Naive thymus-derived CD8-positive, alpha-beta T cell (primary cell): ENCODE measurements at places on chromosomes 2 and 18. TPM values are rescaled to one million over a fixed set of nuclear protein-coding genes. Genes with fewer than 3 reads are reported as not detected.

Gene SERPINB13
- polyA plus RNA-seq, result not detected

Gene C2orf80
- not detected for polyA plus RNA-seq

DNA sequence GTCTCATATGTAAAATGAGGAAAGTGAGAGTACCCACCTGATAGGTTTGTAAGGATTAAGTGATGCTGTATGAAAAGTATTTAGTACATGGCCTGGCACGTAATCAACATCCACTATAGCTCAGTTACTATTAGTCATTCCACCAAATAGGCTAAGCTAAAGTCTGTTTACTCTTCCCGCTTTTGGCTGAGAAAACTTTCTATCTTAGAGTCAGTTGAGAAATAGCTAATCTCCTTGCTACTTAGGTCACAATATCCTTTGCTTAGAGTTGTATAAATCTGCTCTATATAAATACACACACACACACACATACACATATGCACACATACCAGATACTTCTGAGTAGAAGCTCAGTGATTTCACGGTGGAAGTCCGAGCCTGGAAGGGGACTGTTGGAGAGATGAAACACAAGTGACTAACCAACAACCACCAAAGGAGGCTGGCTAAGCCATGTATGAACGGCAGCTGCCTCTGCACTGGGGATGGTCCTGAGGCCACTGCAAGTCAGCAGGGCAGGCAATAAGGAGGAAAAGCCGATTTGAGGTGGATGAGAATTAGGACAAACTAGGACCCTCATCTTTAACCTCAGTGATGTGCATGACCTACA, 104.6 kb upstream of the EPHA4 start:
- no peak for DNase-seq

DNA sequence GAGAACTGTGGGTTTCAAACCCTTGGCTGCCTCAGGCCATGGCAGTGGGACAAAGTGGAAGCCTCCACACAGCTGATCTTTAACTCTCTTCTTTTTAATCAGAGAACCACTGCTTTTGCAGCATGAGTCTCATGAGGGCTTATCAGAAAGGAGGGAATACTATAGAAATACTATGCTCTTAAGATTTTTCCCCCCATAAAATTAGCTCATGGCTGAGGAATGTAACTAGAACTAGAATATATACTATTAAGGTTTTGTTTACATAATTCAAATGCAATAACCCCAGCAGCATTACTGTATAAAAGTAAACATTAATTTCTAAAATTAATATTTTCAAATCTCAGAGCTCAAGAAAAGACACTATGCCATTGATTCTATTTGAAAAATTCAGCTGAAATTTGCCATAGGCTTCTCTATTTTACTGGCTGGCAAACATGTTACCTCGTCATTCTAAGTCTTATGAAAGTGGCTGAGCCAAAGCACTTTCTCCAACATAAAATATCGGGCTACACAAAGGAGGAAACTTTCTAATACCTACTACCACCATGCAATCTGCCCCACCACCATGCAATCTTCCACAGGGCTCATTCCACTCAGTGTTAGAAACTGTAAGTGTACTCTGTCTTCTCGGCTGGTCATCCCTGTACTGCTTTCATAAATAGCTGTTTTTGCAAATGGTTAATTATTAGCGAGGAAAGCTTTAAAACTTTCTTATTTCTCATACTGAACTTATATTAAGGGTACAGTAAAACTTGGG, 42.5 kb downstream of the WDR35 start:
- DNase-seq, result no peak

- no peak for DNase-seq
Measured at GRCh38 chr2:84908948-84909713, 3.7 kb downstream of the TMSB10 start.

Gene UGT1A10
- polyA plus RNA-seq, result not detected

Gene SGO2
- polyA plus RNA-seq, result 2.4 TPM

Gene CFAP53
- not detected for polyA plus RNA-seq

DNA sequence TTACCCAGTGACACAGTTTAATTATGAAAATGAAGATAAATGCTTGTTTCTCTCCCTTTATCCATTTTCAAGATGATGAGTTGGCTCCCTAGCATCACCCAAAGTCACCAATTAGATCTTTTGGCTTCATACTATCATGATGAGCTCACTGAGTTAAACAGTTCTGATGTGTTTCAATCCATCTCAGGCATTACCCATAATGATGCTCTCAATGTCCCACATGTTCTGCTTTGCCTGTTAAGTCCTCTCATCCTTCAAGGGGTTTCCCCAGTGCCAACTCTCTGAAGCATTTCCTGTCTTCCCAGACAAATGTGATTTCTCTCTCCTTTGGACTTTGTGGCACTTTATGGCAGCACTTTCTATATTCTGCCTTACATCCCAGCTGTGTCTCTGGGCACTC, 92.6 kb downstream of the EPB41L3 start:
- DNase-seq, result no peak

DNA sequence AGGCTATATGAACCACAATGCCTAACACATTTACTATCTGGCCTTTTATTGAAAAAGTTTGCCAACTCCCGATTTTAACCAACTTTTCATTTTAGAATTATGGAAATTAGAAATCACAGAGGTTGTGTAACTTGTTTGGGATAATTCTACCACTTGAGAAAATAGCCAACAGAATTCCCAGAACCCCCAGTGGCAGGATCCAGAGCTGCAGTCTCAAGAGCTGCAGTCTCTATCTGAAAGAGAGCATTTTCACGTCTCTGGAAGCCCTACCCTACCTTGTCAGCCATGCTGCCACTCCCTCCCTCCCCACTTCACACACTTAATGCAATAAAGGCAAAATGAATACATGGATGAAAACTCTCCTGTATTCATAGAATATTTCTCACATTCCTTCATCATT, 23.4 kb upstream of the TSPYL6 start:
- no peak for DNase-seq

DNA sequence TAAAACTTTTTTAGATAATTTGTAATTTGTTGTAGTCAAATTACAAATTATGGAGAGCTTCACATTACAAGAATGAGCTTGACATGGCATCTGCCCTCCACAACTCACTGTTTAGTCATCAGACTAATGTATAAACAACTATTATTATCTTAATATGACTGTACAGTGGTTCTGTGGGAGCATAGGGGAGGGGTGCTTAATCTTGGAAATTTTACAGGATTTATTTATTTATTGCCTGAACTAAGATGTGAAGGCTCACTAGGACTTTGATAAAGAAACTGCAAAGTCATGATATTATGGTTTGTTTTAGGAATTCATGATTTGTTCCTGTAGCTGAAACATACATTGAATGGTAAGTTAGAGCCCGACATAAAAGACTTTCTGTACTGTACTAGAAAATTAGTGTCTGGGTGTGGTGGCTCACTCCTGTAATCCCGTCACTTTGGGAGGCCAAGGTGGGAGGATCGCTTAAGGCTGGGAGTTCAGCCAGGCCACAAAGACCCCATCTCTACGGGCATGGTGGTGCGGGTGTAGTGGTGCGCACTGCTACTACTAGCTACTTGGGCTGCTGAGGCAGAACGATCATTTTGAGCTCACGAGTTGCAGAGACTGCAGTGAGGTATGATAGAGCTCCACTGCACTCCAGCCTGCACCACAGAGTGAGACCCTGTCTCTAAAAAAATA, 2.1 kb downstream of the MARCHF7 start:
- no peak for DNase-seq

DNA sequence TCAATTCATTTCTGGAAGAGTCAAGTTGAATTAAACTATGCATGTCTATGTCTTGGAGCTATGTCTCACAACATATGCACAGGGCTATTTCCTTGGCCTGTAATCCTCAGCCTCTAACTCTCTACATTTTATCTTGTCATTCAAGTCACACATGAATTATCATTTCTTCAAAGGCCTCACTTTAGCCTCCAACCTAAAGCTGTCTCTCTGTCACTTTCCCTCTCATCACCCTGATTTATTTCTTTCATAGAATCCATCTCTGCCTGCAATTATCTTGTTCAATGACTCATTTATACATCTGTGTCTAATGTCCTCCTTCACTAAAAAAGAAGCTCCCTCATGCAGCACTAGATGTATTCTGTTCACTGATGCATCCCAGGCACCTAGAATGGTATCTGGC, 614.2 kb upstream of the REG3G start:
- DNase-seq, result no peak

Gene C2orf15
- polyA plus RNA-seq, result 6.8 TPM

DNA sequence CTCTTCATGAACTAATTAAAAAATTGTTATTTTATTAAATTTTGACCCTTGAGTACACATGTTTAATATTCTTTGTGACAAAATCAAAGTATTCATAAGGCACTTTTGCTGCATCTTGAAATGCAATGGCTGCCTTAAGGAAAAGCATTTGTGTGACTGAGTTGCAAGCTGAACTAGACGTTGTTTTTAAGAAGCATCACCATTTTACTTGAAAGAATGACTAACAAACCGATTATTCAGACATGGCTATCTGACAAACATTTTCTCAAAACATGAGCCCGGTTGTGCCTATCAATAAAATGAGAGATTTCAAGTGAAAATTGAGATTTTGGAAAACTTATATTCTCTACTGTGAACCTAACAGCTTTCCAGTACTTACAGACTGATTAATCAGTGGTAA, 2.8 kb downstream of the GCFC2 start:
- DNase-seq, result no peak

Gene OBSL1
- not detected for polyA plus RNA-seq

DNA sequence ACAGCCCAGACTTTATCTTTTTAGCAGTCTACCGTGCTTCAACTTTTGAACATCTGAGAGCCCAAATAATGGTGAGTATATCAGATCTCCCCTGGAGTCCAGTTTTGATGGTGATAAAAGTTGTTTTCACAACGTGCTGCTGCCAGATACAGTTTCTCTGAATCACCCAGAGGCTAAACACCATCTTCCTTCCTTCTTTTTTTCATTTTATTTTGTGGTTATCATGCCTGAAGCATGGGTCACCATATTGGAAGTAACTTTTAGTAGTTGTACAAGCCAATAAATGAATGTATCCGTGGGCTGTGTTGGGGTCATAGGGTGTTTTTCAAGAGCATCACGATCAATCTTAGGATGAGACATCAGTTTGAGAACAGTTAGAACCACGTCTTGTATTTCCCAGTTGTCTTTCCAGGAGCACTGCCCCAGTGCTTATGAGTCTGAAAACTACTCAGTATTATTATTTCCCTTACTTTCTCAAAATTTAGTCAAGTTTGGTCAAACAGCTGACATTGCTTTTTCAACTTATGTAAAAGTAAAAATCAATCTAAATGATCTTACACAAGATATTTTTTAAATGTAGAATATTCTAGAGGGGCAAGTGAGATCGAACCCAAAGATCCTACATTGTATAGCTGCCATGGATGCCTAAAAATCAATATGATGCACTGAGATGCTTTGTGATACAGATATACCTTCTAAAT, 311.4 kb downstream of the CTNNA2 start:
- no peak for DNase-seq

GRCh38 chr2:37790019-37790418, 118.6 kb upstream of the CDC42EP3 start:
- DNase-seq, result no peak

GRCh38 chr2:113762377-113763118, 6.1 kb upstream of the SLC35F5 start:
- no peak for DNase-seq

Gene D2HGDH
- 2.7 TPM for polyA plus RNA-seq

Gene RPRM
- not detected for polyA plus RNA-seq

DNA sequence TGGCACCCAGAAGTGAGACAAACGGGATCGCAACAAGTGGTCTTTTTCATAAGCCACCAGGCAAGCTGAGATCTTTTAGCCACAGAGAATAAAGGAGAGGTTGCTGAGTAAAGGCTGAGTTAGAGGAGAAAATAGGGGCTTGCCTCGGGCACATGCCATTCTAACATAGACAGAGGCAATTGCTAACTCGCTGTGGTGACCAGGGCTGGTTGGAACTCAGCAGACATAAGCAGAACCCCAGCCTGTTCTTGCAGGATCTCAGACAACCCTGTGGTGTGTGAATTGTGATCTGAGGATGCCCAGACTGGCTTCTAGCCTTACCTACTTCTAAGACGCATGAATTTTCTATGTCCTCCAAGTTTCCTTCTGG, 300.2 kb downstream of the CDCA7 start:
- no peak for DNase-seq

DNA sequence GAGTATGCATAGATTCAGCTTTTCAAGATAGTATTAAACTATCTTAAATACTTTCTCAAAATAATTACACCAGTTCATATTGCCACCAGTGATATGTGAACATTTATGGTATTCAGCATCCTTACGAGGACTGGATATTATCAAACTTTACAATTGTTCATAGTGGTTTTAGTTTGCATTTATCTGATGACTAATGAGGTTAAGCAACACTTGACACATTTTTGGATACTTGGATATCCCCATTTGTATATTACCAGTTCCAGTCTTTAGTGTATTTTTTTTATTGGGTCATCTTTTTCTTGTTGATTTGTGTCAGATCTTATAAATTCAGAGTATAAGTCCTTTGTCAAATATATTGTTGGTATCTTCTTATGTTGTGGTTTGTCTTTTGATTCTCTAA, 128.4 kb downstream of the ASXL3 start:
- no peak for DNase-seq

DNA sequence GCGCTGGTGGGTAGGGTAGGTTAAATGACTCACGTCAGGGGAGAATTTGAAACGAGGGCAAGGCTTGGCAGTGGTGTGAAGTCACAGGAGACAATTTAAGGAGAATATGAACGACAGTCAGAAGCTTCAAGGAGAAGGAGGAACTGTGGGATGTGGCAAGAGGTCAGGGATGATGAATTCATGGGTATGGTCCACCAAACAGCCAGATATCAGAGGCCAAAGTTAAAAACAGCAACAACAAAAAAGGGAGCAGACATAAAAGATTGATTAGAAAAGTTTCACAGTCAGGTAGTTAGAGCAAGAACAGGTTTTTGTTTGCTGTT, 1.4 kb upstream of the ZNF396 start:
- no peak for DNase-seq

DNA sequence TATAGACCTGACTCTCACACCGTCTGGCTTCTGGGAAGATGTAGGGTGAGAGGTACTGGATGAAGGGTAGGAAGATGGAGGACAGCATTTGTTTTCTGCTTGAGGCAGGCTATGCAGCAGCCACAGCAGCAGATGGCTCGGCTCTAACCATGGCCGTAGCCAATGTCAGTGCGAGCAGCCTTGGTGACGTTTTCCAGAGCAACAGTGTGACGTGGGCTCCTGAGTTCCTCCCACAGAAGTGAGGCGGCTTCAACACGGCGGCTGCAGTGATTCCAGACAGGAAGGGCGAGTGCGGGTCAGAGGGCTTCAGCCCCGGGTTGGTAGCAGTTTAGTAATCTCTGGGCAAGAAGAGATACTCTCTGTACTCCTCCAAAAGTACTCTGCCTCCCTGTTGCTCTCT, 133.0 kb upstream of the MYT1L start:
- no peak for DNase-seq

Gene MERTK
- not detected for polyA plus RNA-seq

GRCh38 chr2:147002256-147002655, 842.6 kb upstream of the ACVR2A start:
- DNase-seq, result no peak

GRCh38 chr18:9852266-9853081, 33.3 kb upstream of the TXNDC2 start:
- DNase-seq, result no peak

Gene FOXI3
- polyA plus RNA-seq, result not detected

GRCh38 chr2:45012733-45013132, 3.5 kb upstream of the SIX2 start:
- no peak for DNase-seq

Gene LIMS2
- 5.8 TPM for polyA plus RNA-seq
